ENCODE measurements at places on chromosomes 1 and 21.

DNA sequence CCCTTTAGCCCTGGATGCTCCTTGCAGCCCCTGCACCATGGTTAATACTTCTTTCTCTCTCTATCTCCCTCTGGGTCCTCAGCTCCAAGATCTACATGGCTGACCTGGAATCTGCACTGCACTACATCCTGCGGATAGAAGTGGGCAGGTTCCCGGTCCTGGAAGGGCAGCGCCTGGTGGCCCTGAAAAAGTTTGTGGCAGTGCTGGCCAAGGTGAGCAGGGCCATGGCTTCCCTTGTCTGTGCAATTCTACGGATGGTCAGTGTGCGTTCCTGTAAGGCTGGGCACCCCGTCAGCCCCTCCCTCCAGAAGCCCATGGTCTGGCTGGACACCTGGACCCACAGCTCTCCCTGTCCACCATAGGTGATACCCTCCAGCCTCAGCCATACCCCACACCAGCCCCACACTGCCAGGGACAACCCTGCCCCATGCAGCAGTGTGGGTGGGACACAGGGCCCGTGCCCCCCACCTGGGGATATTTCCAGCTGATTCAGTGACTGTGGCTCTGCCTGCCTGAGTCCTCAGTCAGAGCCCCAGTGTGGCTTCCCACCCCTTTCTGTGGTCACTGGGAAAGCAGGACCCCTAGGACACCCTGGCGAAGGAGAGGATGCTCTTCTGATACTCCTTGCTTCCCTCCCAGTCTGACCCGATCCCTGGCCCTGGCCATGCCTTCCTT lies 31.4 kb downstream of the QSOX1 start:
- DNase-seq, result no peak

- DNase-seq, result no peak
These were observed at the start of gene RIMKLA for GRCh38 chr1:42380586-42381279. Gene RIMKLA, plus strand, starts transcription at chr1:42380792. Its CDS starts 143 bp downstream, at chr1:42380935.

- DNase-seq, result no peak
These were observed 308.0 kb downstream of the MATN1 start for GRCh38 chr1:30415171-30415940.

DNA sequence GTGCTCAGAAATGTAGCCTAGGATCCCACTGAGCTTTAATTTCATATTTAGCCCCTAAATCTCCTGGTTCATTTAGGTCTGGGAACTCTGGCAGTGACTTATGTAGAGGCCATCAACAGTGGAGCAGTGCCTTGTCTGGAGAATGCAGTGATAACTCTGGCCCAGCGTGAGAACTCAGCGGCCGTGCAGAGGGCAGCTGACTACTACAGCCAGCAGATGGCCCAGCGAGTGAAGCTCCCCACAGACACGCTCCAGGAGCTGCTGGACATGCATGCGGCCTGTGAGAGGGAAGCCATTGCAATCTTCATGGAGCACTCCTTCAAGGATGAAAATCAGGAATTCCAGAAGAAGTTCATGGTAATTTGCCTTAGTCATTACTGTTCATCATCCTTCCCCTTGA lies 17.8 kb downstream of the GBP6 start:
- DNase-seq, result no peak

GRCh38 chr1:108685529-108685928 lies 6.6 kb upstream of the PRPF38B start:
- no peak for DNase-seq

- no peak for DNase-seq
These were observed 597.2 kb upstream of the BRINP3 start for GRCh38 chr1:191074881-191075280.

GRCh38 chr1:87305762-87306161 lies 22.9 kb upstream of the LMO4 start:
- DNase-seq, result no peak

DNA sequence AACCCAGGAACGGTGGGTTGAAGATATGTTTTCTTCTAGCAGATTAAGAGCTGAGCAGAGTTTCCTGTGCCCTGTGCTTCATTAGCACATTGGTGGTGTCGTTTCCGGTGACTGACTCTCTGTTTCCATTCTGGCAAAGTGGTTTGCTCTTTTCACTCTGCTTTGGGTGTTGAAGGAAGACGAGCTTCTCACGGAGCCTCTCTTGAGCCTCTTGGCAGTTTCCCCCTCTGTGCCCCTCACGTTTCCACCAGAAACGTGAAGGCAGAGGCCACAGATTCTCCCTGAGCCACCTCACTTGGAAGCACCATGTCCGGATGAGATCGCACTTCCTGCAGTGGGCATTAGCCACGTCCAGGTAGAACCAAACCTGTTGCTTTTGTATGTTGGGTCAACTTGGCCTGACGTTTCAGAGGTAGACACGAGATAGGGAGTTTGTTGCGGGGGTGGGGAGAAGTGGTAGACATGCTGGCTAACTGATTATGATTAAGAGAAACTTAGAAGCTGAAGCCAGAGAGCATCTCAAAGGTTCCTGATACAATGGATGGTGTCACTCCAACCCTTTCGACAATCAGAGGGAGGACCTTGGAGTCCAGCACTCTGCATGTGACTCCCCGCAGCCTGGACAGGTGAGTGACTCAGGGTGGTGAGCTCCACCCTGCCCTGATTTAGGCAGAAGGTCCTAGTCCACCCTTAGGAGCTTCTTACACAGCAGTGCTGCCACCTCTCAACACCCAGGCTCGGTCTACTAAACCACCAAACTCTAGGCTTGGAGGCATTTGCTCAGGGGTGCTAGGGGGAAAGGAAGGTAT lies at the start of gene LAX1:
TSS of gene LAX1 (plus strand) at position 155 of the 809 bp plus-strand sequence. CDS start at position 538, 383 bp downstream.
- peak; percentile 79 for DNase-seq

DNA sequence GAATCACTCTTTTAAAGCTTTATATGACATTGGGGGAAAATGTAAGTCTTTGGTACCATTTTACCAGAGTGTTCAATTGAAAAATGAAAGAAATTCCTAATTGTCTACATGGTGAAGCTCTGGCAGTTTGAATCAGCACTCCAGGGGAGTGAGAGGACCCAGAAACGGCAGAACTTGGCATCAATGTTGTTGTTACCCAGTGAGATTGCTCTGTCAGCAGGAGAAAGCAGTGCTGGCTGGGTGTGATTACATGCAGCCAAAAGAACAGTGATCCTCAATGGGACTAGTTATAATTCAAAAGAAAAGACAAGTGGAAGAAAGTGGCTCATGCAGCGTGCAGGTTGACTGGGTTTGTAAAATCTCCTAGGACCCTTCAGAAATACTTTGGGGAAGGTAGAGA lies 206.4 kb downstream of the PTPRC start:
- no peak for DNase-seq

DNA sequence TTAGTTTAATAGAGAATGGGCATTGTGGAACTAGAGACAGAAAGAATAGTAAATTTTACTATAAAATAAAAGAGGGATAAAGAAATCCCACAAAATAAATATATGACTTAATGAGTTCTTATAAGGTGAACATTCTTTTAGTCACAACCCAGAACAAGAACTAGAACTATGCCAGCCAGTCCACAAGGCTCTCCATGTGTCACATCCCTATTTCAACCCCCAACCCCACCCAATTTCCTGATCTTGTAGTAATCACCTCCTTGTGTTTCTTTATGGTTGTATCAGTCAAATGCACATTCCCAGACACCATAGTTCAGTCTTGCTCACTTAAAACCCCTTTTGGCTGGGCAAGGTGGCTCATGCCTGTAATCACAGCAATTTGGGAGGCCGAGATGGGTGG lies 662.3 kb upstream of the CAMK1G start:
- no peak for DNase-seq

- no peak for DNase-seq
These were observed 6.1 kb downstream of the TMEM61 start for GRCh38 chr1:54986533-54986932.
